Activated CD4-positive, CD25-positive, alpha-beta regulatory T cell treated with anti-CD3 and anti-CD28 coated beads, Interleukin-2, amount 50 U/mL, for 16 hours (primary cell): ENCODE measurements at places on chromosomes 12 and 14.
A peak's percentile ranks its signal among the peaks of the same experiment; 100 is the strongest.

- DNase-seq: no peak
Observed at GRCh38 chr12:69055280-69055679, 122.3 kb upstream of the CPM start.

DNA sequence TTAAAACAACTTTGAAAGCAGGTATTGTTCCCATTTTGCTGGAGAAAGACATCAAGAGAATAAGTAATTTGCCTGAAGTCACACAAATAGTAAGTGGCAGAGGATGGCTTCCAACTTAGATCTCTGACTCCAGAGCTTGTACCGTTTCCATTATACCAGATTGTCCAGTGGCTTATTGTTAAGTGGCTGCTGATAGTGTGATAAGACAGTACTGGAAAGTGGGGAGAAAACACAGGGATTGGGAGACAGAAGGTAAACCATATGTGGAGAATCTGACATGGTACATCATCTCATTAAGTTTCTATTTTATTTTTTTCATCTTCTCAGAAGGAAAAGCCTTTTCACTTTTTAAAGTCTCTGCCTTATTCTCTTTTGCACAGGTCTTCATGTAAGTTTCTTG, 108.5 kb downstream of the SRGAP1 start:
- no peak for DNase-seq

- no peak for DNase-seq
Observed at GRCh38 chr12:50017641-50018040, 7.7 kb downstream of the RACGAP1 start.

- DNase-seq: peak; percentile 1
Observed at GRCh38 chr14:25132732-25133422, 82.9 kb upstream of the STXBP6 start.

DNA sequence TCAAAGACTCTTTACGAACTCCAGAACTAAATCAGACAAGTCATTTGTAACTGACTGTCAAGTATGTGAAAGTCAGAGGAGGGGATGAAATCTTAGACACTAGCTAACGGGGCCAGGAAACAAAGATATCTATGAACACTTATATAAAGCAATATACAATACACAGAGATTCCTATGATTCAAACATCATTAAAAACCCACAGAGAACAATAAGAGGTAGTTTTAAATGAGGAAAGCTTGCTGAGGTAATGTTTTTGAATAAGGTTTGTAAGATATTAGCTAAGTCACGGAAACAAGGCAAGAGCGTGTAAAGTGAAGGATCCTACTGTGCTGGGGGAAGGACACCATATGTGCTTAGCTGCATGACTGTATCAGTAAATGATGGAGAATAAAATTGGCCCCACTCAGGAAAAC, 36.7 kb downstream of the SAV1 start:
- DNase-seq: no peak

- DNase-seq: no peak
Observed at GRCh38 chr12:120142231-120142877, 25.8 kb upstream of the RAB35 start.

DNA sequence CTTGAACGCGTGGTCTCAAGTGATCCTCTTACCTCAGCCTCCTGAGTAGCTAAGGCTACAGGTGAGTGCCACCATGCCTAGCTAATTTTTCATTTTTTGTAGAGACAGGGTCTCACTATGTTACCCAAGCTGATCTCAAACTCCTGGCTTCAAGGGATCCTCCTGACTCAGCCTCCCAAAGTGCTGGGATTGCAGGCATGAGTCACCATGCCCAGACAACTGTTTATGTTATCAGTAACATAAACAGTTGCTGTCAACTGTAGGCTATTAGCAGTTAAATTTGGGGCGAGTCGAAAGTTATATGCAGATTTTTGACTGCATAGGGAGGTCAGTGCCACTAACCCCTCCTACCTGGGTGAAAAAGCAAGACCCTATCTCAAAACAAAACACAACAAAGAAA, 26.2 kb upstream of the LRRK2 start:
- no peak for DNase-seq

- no peak for DNase-seq
Observed at GRCh38 chr12:106704081-106704480, 70.4 kb upstream of the RIC8B start.
